Activated CD4-positive, alpha-beta T cell treated with anti-CD3 and anti-CD28 coated beads for 36 hours (primary cell): ENCODE measurements at places on chromosomes 13 and 19. TPM values are rescaled to one million over a fixed set of nuclear protein-coding genes. Genes with fewer than 3 reads are reported as not detected.
A peak's percentile ranks its signal among the peaks of the same experiment; 100 is the strongest.

DNA sequence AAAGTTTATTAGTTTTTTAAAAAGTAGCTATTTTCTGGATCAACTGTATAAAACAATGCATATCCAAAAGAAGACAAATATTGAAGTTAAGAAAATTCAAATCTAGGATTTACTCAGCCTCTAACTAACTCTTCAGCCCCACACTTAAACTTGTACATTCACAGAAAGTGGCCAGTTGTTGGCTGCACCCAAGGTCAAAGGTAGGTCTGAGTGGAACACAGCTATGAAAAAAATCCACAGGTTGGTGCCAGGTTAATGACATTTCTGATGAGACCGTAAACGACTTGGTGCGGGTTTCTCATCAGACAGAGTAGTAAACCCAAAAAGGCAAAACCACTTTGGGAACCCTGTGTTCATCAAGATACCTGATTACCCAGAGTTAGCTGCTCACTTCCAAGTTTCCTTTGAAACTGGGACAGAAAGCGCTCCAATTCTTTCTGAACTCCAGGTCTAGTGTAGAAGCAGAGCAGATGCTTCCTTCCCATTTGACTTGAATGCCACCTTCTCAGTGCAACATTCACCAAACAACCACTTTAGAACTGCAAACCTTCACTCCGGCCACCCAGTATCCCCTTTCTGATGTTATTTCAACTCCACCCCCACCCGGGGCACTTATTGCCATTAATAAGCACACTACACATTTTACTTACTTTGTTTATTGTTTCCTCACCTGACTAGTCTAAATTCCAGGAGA is 208.3 kb upstream of the STARD13 start:
- no peak for DNase-seq

GRCh38 chr19:31015778-31016177 is 333.5 kb downstream of the TSHZ3 start:
- no peak for DNase-seq

DNA sequence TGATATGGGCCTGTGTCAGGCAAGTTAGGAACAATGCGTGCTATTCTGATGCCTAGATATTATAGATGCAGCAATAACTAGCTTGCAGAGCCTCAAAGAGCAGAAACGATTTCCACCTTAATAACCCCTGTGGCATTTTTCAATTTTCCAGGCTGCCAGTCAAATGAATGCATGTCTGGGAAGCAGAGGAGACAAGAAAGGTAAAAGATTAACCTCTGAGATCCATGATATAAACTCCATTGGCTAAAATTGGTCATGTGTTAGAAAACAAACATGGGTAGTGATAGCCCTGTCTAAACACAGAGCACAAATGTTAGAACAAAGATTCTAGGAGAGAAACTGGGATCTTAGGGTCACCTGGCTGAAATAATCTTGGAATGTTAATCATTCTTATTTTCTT is 811.1 kb downstream of the DIAPH3 start:
- no peak for DNase-seq

DNA sequence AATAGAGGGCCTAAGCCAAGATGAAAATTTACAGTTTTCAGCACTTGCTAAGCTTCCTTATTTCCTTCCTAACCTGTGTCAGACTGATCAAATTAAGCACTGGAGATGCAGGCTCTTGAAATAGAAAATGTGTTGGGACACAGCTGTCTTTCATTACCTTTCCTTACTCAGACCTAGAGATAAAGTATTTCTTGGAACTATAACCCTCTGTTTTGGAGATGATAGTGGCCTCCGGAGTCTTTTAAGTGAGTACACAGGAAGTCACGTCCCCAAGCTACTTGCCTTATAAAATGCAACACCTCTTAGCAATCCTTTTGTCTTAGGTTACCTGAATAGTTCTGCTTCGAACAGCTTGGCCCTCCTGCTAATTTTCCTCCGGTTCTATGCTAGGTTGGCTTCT is 12.4 kb upstream of the AKAP11 start:
- no peak for DNase-seq

- DNase-seq = peak; percentile 99
Measured at GRCh38 chr19:52140032-52140710, 433 bp upstream of the ZNF616 start.

- DNase-seq = no peak
Measured at GRCh38 chr13:60229708-60230272, 66.1 kb upstream of the DIAPH3 start.

DNA sequence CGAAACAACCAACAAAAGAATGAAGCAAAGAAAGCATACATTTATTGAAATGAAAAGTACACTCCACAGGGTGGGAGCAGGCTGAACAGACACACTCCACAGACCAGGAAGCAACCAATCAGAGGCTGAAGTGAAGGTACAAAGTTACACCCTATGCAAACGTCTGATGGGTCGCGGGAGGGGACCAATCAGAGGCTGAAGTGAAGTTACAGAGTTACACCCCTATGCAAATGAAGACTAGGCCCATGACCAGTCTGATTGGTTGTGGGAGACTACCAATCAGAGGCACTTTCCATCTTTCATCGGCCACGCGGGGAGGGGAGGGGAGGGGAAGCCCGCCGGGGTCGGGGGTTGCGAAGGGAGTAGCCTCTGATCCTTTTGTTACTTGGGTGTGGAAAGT is 12.4 kb upstream of the FBL start:
- DNase-seq = no peak

DNA sequence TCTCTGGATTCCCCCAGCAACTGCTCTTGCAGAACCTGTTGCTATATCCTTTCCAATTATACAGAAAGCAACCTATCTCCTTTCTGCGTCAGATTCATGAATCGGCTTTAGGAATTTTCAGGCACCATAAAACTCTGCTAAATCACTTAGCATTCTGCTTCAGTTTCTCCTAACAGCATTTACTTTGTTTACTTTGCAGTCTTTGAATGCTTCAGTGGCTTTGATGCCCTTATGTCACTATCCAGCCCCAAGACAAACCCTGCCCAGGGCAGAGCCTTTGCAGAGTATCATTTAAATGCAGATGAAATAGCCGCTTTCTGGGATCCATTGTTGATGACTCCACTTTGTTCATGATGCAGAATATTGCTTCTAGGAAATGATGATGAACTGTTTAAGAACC is 43.1 kb downstream of the SLITRK1 start:
- no peak for DNase-seq

GRCh38 chr13:110546378-110546777 is 15.1 kb downstream of the RAB20 start:
- DNase-seq = no peak

GRCh38 chr19:47541518-47541917 is 26.7 kb upstream of the NAPA start:
- DNase-seq = peak; percentile 42

- DNase-seq = peak; percentile 90
Measured at GRCh38 chr19:56252699-56253422, 19.7 kb upstream of the EDDM13 start.

- DNase-seq = no peak
Measured at GRCh38 chr13:79432992-79433391, 26.9 kb upstream of the RBM26 start.

GRCh38 chr13:83980331-83980730 is 98.1 kb upstream of the SLITRK1 start:
- no peak for DNase-seq

DNA sequence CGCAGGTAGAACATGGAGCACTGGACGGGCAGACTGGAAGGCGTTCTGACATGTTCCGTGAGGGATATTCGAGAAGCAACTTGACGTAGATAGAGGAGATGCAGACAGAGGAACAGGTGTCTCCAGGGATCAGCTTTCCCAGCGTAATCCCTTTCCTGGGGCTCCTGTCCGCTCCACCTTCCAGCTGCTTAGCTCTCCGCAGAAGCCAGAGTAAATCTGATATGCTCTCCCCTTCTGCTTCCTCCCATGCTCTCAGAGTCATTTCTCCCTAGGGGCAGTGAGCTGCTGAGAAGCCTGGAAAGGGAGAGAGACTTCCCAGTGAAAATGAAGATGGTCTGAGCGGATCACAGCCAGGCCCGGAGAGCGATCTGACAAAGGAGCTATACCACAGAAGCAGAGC is 23.0 kb upstream of the OLFM4 start:
- no peak for DNase-seq

CGB8 gene
- total RNA-seq = not detected

SLC25A41 gene
- total RNA-seq = 0.64 TPM
